ENCODE measurements at places on chromosomes 1 and 21. TPM values are rescaled to one million over a fixed set of nuclear protein-coding genes. Genes with fewer than 3 reads are reported as not detected.

Gene SHISA4
- total RNA-seq = 22.3 TPM

Gene CHIA
- total RNA-seq = not detected

- DNase-seq = no peak
Observed at GRCh38 chr1:162444903-162445302, 33.0 kb upstream of the SH2D1B start.

DNA sequence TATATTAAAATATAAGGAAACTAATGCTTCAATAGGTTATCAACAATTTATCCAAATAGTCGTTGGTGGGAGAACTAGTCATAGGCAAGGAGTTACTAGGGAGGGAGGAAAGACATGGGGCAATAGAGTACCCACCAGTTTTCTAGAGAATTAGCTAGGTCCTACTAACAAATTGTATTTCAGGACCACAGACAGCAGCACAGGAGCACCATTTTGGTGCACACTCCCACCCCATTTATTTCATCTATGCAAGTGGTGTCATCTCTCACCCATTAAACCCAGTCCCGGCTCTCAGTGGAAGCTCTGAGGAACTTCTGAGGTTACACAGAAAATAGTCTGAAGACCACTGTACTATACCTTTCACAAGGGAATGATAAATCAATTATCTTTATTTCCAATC is 89.0 kb upstream of the BCAR3 start:
- no peak for DNase-seq

DNA sequence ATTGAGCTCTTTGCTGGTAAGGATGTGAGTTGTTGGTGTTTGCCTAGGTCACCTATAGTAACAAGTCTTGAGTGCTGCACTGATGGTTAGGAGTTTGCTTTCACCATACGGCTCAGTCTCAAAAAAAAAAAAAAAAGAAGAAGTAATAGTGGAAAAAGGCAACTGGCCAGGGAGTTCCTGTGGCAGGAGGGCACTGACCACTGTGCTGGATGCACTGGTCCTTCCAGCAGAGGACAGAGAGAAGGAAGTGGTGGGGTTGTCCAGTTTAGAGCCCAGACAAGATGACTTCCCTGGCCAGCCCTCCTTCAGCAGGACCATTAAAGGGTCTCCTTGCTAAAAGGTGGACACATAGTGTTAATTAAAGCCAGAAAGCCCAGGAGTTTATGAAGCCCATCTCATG is 11.9 kb upstream of the PTCH2 start:
- DNase-seq = no peak

GRCh38 chr1:194644528-194644927 is 1458.1 kb upstream of the B3GALT2 start:
- DNase-seq = no peak

Gene DESI2
- 71.4 TPM for total RNA-seq

Gene GIPC2
- total RNA-seq = under 0.01 TPM

DNA sequence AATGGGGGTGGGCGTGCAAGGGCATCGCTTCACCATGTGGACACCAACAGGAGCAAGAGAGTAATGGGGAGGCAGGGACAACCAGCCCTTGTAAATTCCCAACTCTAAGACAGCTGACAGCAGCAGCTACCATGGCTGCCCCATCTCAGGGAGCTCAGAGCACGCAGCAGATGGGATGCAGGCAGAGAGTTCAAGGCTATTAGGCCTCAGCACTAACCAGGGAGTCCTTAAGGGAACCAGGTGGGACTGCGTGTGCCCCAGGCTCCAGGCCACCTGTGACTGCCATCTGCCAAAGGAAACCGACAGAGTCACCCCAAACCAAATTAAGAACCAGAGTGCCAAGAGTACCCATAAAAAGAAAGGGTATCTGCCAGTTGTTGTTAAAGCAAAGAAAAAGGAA is 33.7 kb upstream of the PRDM2 start:
- DNase-seq = no peak

- DNase-seq = peak; percentile 54
Observed at GRCh38 chr1:95742591-95743089, 508.6 kb downstream of the RWDD3 start.

DNA sequence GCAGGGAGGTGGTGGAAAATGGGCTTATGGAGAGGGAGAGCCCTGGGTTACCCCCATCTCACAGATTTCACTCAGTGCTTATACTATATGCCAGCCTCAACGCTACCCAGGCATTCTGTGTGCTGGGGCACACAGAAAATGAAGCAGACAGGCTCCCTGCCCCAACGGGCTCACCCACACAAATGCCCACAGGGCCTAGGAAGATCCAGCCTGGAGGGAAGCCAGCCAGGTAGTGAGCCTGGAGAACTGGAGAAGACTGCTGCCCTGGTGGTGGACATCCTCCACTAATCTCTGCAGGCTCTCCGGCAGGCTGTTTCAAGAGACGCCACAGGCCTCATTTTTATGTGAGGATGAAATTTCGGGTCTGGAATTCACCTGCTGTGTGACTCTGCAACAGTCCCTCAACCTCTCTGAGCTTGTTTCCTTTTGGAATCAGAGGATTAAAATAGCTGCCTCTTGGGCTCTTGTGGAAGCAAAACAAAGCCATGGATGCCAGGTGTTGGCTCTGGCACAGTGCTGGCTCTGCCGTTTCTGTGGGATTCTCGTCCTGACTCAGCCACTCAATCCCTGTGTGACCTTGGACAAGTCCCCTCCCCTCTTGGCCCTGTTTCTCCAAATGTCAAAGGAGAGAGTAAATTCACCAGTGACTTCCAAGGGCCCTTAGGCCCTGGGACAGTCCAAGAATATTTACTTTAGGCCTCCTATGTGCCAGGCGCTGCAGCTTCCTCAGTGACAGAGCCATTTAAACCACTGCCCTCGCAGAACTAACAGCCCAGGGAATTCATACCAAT is 3.6 kb downstream of the PAQR7 start:
- no peak for DNase-seq

DNA sequence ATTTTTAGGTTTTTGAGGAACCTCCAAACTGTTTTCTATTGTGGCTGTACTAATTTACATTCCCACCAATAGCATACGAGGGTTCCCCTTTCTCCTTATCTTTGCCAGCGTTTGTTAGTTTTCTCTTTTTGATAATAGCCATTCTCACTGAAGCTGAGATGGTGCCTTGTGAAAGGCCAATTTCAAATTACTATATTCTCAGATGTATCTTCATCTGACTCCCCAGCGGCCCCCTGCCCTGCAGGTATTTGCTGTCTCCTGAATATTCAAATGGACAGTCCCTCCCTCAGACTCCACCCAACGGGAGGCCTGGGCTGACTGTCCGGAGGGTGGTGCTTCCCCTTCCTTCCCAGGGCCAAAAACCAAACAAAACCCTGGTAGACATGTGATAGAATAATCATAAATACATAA is 33.5 kb upstream of the TARBP1 start:
- no peak for DNase-seq

- DNase-seq = peak; percentile 28
Observed at GRCh38 chr1:193905288-193906085, 719.1 kb upstream of the B3GALT2 start.

DNA sequence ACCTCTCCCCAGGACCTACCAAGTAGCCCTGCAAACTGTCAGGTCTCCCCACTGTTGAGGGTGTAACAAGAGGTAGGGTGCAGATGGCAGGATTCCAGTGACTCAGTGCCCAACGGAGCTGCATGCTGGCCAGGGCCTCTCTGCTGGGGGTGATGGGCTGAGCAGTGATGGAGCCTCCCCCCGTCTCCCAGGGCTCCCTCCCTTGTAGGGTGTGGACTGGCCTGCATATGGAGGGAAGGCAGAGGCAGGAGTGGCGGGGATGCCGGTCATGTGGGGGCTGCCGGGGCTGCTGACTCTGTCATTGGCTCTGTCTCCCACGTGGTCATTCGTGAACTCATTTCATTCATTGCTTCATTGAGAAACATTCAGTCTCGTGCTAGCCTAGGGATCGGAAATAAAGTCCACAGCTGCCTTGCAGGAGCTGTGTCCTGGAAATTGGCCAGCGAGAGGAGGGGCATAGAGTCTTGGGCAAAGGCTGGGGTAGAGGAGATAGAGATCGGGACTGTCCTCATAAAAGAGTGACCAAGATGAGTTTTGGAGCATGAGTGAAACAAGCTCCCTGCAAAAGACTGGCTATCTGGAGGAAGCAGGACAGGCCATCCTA is 22.9 kb upstream of the DISP3 start:
- DNase-seq = no peak

Measured in RPMI7951 (cell line).